RKO (cell line): ENCODE measurements at places on chromosomes 1 and 21.

- peak; percentile 93 for DNase-seq
Measured at GRCh38 chr1:37932759-37933158, 14.1 kb downstream of the INPP5B start.

DNA sequence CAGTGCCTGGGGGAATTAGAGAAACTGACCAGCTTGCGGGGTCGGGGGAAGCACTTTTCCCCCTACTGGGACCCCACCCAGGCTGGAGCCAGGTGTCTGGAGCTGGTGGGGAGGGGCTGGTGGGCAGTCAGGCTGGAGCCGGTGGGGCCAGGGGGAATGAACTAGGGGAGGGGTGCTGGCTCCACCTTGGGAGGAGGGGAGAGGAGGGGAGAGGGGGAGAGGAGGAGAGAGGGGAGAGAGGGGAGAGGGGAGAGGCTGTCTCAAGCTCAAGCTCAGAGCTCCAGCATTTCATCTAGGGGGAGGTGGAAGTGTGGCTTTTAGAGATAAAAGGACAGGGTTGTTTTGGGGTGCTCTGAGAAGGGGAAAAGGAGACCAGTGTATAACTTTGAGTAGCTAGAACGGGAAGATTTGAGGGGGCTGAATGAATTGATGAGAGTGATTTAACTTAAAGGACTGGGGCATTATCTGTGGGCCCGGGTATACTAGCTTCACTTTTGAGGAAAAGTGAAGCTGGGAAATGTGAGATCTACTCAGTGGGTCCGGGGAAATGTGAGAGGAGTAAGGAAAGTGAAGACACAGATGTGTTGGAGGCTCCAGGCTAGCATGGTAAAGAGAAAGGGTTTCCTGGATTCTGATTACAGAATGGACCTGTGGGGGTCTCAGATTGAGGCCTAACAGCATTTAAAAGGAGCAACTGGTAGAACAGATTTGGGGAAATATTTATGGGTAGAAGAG is 2.8 kb downstream of the EFNA1 start:
- DNase-seq, result no peak

GRCh38 chr1:29914936-29915335 is 678.6 kb downstream of the PTPRU start:
- no peak for DNase-seq

DNA sequence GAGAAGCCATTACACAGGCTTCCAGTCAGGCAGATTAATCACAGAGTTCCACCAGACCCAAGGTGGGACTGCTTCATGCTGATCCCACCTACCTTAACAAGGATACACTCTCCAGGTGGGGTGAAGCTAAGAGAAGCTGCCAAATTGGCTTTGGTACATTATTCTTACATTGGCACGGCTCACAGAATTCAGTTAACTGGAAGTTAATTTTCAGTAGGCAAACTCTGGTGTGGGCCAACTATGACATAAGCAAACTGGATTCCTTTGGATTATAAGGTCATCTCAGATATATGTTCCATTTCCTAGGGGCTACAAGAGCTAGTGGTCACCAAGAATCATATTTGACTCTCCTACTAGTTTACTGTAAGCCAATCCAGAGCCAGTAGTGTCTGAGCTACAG is 448.8 kb upstream of the BEND5 start:
- no peak for DNase-seq

DNA sequence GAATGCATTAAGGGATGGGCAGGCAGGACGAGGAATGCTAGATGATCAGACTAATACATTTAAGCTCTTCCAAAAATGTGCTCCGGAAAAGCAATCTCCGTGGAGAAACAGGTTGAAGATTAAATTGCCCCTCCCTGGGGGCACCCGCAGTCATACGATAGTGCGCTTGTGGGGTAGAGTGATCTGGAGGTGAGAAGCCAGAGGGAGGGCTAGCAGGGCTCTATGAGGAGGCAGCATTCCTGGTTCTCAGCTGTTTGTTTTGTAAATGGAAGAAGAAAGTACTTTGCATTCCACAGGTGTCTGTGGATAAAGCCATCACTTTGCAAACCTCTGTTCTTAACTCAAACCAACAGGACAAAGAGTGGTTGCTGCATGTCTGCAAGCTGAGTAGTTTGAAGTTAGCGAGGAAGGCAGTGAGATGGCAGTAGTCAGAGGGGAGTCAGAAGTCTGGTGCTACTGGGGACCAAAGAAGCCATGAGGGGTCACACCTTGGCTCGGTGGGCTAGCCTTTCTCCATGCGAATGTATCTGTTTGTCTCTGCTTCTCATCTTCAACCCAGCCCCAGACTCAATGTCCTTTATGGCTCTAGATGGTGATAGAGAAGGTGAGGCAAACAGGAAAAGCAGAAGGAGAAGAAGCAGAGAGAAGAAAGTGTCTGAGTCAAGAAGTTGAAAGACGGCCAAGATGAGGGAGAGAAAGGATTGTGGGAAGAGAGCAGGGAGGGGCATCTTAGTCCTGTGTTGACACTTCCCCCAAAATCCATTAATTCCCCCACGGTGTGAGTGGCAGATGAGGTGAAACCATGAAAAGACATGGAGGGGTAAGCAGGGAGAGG is 65.2 kb upstream of the GJA8 start:
- DNase-seq, result no peak

DNA sequence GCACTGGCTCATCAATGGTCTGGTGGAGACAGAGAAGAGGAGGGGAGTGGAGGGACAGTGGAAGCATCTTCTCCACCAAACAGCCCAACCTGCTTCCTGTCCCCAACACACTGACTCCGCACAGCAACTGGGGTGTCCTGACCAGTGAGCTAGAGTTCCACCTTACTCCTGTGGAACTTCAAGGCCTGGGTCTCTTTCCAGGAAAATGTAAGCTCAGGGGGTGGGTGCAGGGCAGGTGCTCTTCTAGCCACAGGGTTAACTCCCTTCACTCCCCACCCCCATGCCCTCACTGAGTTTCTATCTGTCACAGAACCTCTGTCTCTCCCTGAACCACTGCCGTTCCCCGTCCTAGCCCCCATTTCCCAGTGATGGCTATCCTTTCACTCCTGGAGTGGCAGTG is 876 bp downstream of the MOB3C start:
- no peak for DNase-seq

- DNase-seq, result no peak
Measured at GRCh38 chr1:5601516-5601915, 390.7 kb downstream of the NPHP4 start.

DNA sequence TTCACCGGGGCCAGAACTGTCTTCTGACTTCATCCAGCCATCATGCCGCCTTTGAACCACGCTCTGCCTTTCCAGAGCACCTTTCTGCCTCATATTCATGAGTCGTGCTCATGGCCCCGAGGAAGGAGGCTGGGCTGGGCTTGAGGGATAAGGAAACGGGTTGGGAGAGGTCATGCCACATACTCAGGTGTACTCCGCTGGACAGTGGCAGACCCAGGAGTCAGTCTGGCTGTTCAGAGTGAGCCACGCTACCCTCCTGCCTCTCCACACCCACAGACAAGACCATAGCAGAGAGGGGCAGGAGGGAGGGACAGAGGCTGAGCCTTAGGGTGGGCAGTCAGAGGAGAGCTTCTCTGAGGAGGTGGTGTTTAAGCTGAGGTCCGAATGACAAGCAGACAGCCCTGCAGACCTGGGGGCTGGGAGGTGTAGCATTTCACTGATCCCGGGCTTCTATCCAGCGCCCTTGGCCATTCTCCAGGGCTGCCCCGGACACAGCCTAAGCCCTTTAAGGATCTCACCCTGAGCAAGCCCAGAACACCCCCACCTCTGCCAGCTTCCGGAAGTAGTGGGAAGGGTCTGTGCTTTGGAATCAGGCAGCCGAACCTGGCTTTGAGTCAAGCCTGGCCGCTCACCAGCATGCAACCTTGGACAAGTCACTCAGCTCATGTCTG is 102.3 kb downstream of the LACTBL1 start:
- DNase-seq, result no peak

DNA sequence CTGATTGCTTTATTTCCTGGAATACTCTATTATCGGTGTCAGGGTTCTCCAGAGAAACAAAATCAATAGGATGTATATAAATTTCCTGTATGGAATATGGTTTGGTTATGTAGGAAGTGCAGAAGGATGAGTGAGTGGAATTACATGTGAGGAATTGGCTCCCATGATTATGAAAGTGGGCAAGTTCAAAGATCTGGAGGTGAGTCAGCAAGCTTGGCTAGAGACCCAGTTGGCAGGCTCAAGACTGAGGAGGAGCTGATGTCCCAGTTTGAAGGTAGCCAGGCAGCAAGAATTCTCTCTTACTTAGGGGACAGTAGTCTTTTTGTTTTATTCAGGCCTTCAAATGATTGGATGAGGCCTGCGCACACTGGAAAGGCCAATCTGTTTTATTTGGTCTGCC is 57.5 kb downstream of the MAP3K7CL start:
- DNase-seq, result peak; percentile 70

DNA sequence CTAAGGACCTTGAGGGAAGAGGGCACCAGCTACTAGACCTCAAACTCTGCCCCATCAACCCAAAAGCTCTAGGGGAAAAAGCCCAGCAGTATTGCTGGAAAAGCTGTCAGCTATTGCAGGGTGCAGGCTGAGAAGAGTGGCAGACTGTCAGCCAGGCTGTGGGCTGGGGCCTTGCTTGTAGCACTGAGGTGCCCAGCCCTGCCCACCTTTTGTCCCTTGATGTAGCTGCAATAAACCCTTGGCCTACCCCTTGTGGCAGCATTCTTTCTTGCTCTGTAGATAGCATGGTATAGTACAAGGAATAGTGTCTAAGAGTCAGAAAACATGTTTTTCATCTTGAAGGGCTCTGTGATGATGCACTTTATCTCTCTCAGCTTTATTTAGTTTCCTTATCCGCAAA is 39.4 kb downstream of the CDC14A start:
- DNase-seq, result no peak

GRCh38 chr1:1305300-1306069 is 2.2 kb downstream of the ACAP3 start:
- DNase-seq, result peak; percentile 68

DNA sequence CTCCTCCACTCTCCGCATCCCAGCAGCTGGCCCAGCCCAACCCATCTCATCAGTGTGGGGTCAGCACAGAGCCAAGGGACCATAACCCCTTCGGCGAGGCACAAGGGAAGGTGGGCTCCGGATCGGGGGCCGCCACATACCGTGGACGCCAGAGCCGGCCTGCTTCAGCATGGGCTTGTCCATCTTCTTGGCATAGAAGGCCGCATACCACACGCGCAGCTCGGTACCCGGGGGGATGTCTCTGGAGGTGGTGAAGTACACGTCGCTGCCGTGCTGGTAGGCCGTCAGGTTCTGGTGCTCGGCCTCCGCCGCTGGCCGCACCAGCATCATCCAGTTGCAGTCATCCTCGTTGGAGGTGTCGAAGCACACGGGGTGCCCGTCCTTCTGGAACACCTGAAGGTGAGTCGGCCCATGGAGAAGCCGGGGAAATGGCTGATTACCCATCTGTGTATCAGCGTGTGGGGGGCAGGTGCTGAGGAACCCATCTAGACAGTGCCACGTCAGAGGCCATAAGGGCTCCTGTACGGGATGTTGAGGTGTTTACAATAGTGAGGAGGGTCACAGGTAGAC is 24.6 kb downstream of the PRDM15 start:
- DNase-seq, result no peak

GRCh38 chr1:152047413-152047729 is 10.6 kb upstream of the S100A11 start:
- no peak for DNase-seq

DNA sequence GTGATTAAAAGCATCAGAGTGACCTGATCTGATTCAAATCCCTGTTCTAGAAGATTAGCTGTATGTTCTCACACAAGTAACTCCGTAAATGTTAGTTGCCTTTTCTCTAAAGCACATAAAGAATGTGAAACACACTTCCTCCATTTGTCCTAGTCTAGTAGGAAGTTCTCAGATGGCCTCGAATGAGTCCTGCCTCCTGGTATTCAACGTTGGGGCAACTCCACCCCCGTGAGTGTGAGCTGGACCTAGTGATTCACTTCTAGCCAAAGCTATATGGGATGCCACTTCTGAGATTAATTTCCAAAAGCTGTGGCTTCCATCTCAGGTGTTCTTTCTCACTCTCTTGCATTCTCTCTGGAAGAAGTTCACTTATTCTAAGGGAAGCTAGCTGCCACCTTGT is 267.6 kb downstream of the GPATCH2 start:
- peak; percentile 41 for DNase-seq

DNA sequence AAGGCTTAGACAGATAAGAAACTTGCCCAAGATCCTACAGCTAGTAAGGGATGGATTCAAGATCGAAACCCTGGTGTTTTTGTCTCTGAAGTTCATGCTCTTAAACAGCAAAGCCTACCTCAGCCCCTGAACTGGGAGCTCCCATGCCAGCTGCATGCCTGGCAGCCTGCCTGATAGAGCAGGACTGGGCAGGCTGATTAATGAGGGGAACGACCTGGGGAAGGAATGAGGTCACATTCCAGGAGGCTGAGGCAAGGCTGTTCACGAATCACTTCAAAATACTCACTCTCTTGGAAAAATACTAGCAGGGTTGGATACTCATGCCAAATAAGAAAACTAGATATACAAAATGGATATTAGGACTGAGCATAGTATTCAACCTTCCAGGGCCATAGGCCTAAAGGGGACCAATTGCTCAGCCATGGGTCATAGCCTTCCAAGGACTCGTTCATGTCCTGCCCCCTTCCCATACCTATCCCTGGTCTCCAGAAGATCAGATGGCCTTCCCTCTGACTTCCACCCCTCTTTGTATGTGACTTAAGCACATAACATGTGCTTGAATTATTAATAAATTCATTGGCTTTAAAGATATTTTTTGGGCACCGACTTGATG is 15.6 kb upstream of the TACSTD2 start:
- peak; percentile 30 for DNase-seq

- DNase-seq, result no peak
Measured at GRCh38 chr1:8667869-8668594, 149.4 kb downstream of the RERE start.

- no peak for DNase-seq
Measured at GRCh38 chr1:226366290-226366689, 41.6 kb downstream of the PARP1 start.

GRCh38 chr1:188423073-188423472 is 1594.3 kb downstream of the PLA2G4A start:
- DNase-seq, result no peak

DNA sequence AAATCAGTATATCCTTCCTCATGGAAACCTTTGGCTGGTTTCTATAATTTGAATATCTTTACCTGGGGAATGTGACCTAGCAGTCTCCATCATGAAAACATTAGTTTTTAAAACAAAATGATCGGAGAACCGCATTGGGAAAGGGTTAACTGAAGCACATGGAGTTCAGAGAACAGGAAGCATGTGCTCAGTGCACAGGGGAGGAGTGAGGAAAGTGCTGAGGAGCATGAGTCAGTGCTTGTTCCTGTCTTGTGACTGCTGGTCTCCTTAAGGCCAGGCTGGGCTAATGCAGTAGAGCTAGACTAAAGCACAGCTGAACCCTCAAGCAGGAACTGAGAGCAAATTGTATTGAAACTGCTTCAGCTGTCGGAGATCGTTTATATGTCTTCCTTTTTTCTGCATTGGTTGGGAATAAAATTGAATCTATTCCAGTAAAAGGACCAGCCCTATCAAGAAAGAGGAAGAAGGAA is 5.8 kb downstream of the IFI16 start:
- peak; percentile 99 for DNase-seq

GRCh38 chr21:44658913-44659595 is 1.3 kb downstream of the KRTAP12-3 start:
- no peak for DNase-seq
